ENCODE measurements at places on chromosomes 5 and 9. TPM values are rescaled to one million over a fixed set of nuclear protein-coding genes. Genes with fewer than 3 reads are reported as not detected.

Gene ADAMTS12
- total RNA-seq = 5.9 TPM

Gene DNAH5
- total RNA-seq = 1.2 TPM

Gene PCDHGA11
- 20.1 TPM for total RNA-seq

Gene RNF183
- total RNA-seq = not detected

Gene GABRA6
- not detected for total RNA-seq

Gene BARHL1
- total RNA-seq = not detected

Gene NEUROG1
- total RNA-seq = not detected

Gene MYOZ3
- total RNA-seq = 0.54 TPM

Gene ARL14EPL
- total RNA-seq = 0.11 TPM

Measured in articular chondrocyte of knee joint (primary cell).